ENCODE measurements at places on chromosomes 11 and 22.

DNA sequence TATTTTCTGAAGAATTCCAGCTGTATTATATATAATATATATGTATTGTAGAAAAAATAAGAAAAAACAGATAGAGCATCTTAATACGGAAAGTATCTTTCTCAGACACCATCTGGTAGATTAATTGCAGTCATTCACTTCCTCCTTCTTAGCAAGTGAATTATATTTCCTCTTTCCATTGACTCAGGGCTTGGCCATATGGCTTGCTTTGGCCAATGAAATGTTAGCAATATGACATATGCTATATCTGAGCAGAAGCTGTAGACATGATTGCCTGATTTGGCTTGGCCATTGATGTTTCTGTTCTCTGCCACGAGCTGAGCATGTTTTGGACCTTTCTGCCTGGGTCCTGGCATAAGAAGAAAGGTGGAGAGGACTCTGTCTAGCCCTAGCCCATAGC is 34.4 kb upstream of the ZBED5 start:
- DNase-seq, result no peak

GRCh38 chr22:43187171-43188099 is 501 bp upstream of the TTLL12 start:
- peak; percentile 97 for DNase-seq

DNA sequence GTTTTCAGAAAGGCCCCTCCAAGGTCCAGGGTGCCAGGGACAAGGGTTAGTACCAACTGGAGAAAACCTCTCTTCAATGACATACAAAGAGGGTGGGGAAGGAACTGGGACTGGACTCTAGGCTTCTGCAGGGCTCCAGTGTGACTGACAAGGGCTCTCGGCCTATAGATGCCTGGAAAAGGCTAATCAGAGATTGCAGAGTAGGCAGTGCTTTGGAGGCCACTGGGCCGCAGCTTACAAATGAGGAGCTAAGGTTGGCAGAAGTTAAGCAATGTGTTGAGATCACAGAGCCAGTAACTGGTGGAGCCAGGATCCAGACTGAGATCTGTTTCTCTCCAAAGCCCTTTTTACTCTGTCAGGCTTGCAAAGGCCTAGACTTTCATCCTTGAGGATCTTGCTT is 7.4 kb upstream of the DGKZ start:
- no peak for DNase-seq

DNA sequence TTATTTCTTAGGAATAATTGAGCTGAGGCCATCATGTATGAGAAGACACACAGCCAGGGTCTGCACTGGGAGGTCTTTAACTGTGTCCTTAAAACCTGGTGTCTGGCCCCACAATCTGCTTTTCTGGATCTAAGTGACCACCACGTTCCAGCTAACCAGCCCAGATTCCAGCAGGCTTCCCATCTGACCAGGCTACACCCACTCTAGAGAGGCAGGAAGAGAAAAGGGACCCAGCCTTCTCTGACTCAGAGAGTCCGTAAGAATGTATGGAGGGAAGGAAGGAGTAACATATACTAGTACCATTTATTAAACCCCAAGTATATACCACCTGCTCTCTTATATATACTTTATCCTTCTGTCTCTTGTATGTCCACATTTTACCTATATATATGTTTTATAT is 80.1 kb downstream of the LDLRAD3 start:
- no peak for DNase-seq

- DNase-seq, result no peak
Measured at GRCh38 chr22:39169797-39170466, 17.5 kb upstream of the CBX7 start.

DNA sequence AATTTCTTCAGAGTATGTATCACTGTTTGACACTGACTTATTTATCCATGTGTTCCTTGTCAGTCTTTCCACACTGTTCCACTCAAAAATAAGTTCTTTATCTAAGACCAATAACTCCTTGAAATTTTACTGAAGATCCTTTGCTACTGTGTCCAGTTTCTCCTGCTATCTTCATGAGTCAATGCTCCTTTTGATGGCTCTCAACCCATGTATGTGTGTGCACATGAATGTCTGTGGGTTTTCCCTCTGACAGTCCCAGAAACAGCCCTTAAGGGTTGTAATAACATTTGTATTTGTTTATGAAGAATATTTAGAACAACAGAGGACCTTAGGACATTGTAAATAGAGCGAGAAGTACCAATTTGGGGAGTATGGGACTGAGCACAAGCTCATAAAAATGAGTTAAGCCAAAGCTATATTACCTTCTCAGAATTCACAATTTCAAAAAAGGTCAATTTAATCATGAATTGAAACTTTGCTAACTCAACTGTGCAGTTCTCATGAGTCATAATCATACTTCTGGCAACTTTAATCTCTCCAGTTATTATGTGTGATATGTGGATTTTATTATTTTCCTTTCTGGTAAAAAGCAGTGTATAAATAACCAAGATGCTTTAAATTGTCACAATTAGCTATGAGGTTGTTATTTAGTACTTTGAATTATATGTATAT is 533.6 kb downstream of the CNTN5 start:
- no peak for DNase-seq
